ENCODE measurements at places on chromosomes 4 and X.

DNA sequence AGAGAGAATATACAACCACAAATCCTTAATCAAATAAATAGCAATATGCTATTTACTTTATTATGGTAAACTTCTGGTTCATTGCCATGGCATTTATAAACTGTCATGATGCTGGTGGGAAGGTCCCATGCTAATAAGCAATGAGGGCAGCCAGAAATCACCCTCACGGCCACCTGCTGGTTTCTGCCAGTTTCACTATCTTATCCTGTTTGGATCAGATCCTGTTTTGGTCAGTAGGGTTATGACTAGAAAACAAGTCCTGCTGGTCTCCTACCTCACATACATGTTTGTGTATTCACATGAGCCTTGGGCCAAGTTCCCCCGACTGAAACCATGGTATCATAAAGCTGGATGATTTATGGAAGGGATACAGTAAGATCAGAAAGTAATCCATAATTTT, 28.1 kb downstream of the XAGE5 start:
- no peak overlapping the region for H3K4me3 ChIP-seq
- no peak for DNase-seq
- H3K36me3 ChIP-seq: no peaks in the 10 kb centered on the region
- no peaks in the 10 kb centered on the region for H3K4me1 ChIP-seq

DNA sequence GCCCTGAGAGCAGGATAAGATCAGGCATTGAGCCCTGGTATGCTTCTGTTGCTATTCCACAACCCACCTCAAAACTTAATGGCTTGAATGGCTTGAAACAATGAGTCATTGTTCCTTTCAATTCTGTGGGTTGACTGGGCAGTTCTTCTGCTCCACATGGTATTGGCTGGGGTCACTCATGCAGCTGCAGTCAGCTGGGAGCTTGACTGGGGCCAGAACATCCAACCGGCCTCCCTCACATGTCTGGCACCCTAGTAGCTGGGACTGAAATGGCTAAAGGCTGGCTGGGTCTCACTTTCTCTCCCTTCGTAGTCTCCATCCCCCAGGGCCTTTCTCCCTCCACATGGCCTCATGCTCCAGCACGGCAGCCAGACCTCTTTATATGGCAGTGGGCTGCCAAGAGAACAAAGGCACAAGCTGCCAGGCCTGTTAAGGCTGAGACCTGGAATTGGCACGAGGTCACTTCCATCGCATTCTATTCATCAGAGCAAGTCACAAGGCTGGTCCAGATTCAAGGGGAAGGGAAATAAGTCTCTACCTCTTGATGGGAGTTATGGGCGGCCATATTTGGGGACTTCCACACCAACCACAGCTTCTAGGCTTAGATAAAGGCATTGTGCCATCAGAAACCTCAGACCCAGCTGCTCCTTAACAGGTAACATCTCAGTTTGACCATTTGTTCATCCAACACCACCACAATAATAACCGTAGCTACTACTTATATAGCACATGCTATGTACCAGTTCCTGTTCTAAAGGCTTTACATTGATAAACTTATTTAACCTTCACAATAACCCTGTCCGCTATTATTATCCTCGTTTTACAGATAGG, 159.7 kb upstream of the ATP6AP2 start:
- H3K4me3 ChIP-seq: no peak overlapping the region
- no peak for DNase-seq
- H3K27ac ChIP-seq: no peak overlapping the region
- H3K27me3 ChIP-seq: no peaks in the 10 kb centered on the region
- no peaks in the 10 kb centered on the region for H3K36me3 ChIP-seq

DNA sequence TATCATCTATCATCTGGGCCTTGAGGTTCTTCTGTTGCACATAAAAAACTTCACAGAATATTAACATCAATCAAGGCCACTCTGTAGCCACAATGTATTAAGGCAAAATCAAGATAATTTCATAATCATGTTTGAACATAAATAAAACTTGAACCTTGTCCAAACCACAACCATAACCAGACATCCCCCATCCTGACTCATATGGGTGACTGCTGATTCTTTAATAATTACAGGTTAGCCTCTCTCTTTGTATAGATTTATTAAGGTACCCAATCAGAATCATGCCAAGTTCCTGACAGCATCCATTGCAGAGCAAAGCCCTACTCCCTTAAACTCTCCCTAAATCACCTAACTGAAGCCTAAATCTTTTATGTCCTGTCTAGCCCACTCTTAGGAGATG, 16.7 kb upstream of the AREG start:
- no peaks in the 10 kb centered on the region for H3K4me1 ChIP-seq
- no peaks in the 10 kb centered on the region for H3K27me3 ChIP-seq
- DNase-seq: no peak
- no peaks in the 10 kb centered on the region for H3K36me3 ChIP-seq
- no peak overlapping the region for H3K27ac ChIP-seq
- H3K4me3 ChIP-seq: no peak overlapping the region

- H3K36me3 ChIP-seq: no peaks in the 10 kb centered on the region
- no peak overlapping the region for H3K27ac ChIP-seq
- DNase-seq: no peak
- H3K4me1 ChIP-seq: no peaks in the 10 kb centered on the region
Measured at GRCh38 chrX:35858906-35859305, 60.6 kb upstream of the CFAP47 start.

- H3K36me3 ChIP-seq: no peaks in the 10 kb centered on the region
- H3K4me1 ChIP-seq: no peaks in the 10 kb centered on the region
- no peak overlapping the region for H3K27ac ChIP-seq
- no peak overlapping the region for H3K4me3 ChIP-seq
- no peak for DNase-seq
Measured at GRCh38 chrX:116873671-116874070, 410.9 kb upstream of the CT83 start.

All from adrenal gland (tissue), 19 donors.